ENCODE measurements at places on chromosomes 13 and 19.
A peak's percentile ranks its signal among the peaks of the same experiment; 100 is the strongest.

DNA sequence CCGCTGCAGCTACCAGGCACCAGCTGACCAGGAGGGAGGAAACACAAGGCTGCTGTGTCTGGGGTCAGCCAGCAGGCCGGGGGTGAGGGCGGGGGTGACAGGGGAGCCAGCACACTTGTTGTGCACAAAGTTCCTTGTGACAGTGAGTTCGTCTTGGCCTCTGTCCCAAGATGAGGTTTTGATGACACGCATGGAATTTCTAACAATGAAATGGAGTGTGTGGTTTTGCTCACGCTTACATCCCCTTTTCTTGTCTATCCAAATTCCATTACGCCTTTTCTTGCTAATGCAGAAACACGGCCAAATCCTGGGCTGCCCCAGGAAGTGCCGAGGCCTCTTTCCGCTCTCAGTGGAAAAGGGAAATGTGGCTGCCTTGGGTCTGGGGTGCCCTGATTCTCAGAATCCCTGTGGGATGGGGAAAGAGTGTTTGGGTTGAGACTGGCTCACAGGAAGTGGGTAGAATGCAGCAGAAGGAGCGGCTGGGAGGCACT is 73.8 kb downstream of the GADD45B start:
- DNase-seq: peak; percentile 89

DNA sequence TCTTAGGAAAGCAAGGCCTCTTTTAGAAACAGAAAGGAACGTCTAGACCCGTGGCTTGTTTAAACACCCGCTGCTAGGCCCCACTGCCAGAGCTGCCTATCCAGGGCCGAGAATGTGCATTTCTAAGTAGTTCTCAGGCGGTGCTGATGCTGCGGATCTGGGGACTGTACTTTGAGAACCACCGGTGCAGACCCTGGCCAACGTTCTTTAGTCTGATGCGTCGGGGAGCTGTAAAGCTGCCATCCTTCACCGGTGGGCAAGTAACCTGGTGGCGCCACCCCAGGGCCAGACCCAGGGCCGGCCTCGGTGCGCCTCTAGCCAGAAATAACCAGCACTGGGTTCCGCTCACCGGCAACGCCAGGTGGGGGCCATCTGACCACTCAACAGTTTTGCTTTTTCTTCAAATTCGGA is 47.1 kb downstream of the TGDS start:
- DNase-seq: peak; percentile 10

- no peak for DNase-seq
These were observed 24.6 kb upstream of the IRS2 start for GRCh38 chr13:109810761-109811510.

- no peak for DNase-seq
These were observed 50.6 kb downstream of the CELF5 start for GRCh38 chr19:3274942-3275582.

GRCh38 chr13:50599927-50600326 is 243.6 kb downstream of the DLEU7 start:
- no peak for DNase-seq

DNA sequence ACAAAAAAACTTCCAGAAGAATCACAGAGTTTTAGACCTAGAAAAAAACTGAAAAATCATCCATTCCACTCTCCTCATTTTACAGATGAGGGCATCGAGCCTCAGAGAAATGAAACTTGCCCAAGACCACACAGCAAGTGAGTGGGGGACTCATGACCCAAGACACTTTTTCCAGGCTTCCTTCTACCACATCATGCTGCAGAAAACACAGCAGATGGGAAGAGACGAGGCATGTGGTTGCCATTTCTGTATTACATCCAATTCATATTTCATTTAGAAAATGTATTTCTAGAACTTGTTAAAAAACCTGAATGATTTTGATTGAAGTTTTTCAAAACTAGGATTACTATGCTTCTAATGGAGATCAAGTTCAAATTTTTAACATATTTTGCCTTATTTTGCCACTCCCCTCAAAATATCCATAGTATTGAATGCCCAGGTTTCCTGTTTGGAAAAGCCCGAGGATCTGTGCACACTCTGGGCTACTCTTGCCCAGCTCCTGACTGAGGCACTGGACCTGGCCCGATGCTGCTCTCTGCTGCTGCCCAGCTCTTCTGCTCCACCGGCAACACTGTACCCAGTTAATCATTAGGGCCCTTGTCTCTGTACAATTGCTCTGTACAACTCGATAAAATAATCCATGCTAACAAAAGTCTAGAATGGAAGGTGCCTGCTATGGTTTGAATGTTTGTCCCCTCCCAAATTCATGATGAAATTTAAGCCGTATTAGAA is 157.4 kb downstream of the EFNB2 start:
- no peak for DNase-seq

DNA sequence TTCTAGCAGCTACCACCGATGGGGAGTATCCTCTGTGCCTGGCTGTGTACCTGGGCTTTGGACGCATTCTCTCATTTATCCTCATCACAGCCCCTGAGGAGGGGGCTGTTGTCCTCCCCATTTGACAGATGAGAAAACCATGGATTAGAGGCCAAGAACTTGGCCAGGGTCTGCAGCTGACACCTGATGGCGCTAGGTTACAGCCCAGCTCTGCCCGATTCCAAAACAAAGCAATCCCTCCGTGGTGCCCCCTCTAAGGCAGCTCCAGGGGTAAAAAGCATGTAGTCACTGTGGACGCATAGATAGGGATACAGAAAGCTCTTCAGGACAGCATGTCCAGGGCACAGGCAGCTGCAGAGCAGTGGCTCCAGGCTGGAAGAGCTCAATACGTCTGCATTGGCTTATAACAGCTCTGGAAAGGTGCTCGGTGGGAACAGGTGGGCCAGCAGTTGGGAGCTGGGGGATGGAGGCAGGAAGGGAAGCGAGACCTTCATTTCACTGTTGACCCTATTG is 35.4 kb upstream of the UQCRFS1 start:
- no peak for DNase-seq

GRCh38 chr19:40599331-40599901 is 1.8 kb upstream of the LTBP4 start:
- DNase-seq: no peak

GRCh38 chr13:33079960-33080359 is 63.7 kb downstream of the KL start:
- no peak for DNase-seq

DNA sequence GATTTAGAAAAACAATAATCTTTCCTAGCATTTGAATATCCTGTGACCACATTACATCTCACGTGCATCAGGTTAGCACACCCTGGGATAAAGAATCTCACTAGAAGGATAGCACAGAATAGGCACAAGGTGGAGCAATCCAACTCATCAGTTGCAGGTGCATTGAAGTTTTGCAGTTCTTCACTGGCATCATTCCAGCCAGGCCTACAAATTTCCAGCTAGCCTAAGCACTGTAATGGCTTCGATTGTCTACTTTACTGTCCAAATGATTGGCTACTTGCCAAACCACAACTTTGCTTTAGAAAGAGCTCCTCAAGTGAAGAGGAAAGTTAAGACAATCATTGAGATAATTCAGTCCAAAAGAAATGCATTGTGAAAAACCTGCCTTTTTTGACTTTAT is 89.5 kb downstream of the SPRY2 start:
- DNase-seq: no peak

GRCh38 chr19:6113616-6114188 is 3.4 kb upstream of the RFX2 start:
- DNase-seq: no peak

DNA sequence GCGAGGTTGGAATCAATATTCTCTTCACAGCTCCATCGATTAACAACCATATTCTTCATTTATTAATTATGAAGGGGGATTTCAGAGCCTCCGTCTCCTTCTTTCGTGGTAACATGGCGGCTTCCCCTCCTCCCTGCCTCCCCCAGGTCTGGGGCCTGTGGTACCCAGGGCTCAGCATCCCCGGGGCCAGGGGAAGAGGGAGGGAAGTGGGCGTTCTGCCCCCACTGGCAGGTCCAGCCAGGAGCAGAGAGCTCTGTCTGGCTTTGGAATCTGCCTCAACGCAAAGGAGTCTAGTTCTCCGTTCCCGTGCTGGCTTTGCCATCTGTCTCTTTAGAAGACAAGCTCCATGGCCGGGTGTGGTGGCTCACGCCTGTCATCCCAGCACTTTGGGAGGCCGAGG is 37.8 kb upstream of the ONECUT3 start:
- no peak for DNase-seq

GRCh38 chr19:39525205-39525604 is 7.4 kb downstream of the EID2B start:
- DNase-seq: no peak

- no peak for DNase-seq
These were observed 13.6 kb upstream of the USP29 start for GRCh38 chr19:57105976-57106721.

DNA sequence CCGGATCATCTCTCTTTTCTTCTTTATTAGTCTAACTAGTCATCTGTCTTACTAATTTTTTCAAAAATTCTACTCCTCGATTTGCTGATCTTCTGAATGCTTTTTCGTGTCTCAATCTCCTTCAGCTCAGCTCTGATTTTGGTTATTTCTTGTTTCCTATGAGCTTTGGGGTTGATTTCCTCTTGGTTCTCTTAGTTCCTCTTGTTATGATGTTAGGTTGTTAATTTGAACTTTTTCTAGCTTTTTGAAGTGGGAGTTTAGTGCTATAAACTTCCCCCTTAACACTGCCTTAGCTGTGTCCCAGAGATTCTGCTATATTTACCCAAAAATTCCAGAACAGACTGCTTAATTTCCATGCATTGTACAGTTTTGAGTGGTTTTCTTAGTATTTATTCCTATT is 3.4 kb downstream of the FCAR start:
- no peak for DNase-seq

- no peak for DNase-seq
These were observed 130.1 kb downstream of the KLF12 start for GRCh38 chr13:74004109-74004508.

GRCh38 chr13:76449716-76450115 is 436.5 kb downstream of the KCTD12 start:
- DNase-seq: no peak

- DNase-seq: no peak
These were observed 125.2 kb downstream of the LMO7 start for GRCh38 chr13:75761369-75761768.

GRCh38 chr13:45398877-45399276 is 19.3 kb downstream of the SLC25A30 start:
- DNase-seq: no peak

DNA sequence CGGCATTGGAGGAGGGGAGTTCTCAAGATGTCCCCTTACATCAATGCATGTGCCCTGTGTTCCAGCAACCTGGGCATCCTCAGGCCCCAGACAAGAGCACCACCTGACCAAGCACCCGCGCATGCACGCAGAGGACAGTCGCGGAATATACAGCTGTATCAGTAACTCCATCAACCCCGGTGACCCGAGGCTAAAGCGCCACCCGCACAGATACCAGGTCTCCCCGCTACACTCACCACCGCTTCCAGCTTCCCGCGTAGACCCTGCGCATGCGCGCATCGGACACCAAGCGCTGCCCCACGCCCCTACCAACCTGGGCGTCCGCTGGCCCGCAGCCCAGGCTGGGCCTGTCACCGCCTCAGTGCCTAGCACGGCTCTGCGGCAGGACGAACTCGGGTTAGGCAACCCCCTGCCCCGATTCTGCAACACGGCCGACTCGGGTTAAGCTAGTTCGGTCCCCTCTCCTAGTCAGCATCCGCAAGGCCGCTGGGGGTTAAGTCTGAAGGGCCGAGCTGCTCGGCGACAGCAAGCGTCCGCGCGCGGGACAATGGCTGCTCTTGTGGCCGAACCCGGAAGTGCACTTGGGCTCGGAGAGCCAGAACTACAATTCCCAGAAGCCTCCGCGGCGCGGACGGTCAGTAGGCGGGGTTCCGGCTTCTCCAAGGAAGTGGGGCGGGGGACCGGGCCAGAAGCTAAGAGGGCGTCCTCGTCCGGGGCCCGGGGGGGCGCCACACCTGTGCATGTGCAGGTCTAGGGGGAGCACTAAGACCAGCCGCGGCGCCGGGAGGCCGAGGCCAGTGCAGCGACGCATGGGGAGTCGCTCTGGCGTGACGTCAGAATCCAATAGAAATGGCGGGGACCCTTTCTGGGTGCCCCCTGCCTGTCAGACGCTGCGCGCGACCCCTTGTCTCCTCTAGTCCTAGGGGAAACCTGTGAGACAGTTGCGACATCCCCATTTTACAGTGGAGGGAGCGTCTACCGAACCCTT is at the start of gene ZNF180:
Gene ZNF180, minus strand, starts transcription at position 561 of the 988 bp plus-strand sequence. CDS start 3,188 bp downstream, outside the sequence.
- peak; percentile 68 for DNase-seq

DNA sequence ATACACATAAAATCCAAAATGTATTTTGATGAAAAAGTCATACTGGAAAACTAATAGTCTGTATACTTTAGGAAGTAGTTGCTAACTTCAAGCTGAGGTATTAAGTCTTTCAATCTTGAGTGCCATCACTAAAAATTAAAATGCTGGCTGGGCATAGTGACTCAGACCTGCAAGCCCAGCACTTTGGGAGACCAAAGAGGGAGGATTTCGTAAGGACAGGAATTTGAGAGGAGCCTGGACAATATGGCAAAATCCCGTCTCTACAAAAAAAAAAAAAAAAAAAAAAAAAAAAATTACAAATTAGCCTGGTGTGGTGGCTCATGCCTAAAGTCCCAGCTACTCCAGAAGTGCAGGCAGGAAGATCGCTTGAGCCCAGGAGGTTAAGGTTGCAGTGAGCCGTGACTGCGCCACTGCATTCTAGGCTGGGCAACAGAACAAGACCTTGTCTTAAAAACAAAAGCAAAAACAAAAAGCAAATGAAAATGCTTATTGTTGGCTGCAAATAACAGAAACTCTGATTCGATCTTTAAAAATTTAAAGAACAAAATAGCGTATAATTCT is 1994.2 kb upstream of the PCDH20 start:
- no peak for DNase-seq

All from ascending aorta (tissue), 2 donors.